ENCODE measurements at places on chromosomes 11 and 22.

DNA sequence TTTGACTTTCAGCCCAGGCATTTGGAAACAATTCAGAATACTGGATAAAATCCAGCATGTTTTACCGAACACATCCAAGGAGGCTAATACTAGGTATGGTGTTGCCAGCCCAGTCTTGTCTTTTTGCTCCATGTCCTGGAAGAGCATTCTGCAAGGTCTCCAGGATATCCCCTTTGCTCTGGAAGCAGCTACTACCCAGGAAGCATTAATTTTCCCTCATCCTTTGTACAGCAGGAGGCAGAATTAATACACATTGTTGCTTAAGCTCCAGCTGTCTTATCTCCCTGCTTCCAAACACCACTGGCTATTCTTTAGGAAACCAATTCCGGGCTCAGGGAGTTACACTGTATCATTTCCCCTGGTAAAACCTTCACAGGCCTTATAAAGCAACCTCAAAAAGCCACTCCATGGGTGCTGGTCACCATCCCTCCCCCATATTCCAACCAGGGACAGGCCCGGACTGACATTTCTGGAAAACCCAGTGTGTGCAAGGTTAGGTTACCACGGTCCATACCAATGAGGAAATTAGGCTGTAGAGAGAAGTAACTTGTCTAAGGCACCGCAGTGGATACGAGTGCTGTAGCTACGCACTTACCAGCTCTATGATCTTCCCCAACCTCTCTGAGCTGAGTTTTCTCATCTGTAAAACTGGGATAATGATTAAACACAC is 1.5 kb upstream of the UBASH3B start:
- no peak for DNase-seq

DNA sequence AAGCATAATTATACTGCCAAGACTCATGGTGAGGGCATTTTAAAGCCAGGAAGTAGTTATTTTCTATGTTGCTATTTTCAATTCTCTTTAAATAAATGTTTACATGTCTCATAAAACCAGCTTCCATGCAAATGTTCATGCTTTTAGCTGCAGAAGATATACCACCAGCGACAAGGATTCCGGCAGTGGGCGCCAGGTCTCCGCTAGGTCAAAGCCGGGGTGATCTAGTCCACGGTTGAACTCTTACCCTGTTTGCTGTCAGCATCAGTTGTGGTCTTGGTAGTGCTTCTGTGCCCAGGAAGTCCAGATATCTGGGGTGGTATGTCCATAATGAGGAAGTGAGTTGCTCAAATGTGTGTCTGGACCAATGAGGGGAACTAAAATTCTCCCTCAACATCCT is 265.7 kb downstream of the BRD1 start:
- no peak for DNase-seq

- DNase-seq, result no peak
Observed at GRCh38 chr11:26017322-26017860, 314.5 kb upstream of the ANO3 start.

GRCh38 chr11:59291228-59291627 is 67.5 kb upstream of the OR5AN1 start:
- no peak for DNase-seq

GRCh38 chr11:128948583-128948982 is 5.9 kb upstream of the TP53AIP1 start:
- peak; percentile 18 for DNase-seq

- no peak for DNase-seq
Observed at GRCh38 chr11:68194675-68195294, 18.3 kb downstream of the KMT5B start.

DNA sequence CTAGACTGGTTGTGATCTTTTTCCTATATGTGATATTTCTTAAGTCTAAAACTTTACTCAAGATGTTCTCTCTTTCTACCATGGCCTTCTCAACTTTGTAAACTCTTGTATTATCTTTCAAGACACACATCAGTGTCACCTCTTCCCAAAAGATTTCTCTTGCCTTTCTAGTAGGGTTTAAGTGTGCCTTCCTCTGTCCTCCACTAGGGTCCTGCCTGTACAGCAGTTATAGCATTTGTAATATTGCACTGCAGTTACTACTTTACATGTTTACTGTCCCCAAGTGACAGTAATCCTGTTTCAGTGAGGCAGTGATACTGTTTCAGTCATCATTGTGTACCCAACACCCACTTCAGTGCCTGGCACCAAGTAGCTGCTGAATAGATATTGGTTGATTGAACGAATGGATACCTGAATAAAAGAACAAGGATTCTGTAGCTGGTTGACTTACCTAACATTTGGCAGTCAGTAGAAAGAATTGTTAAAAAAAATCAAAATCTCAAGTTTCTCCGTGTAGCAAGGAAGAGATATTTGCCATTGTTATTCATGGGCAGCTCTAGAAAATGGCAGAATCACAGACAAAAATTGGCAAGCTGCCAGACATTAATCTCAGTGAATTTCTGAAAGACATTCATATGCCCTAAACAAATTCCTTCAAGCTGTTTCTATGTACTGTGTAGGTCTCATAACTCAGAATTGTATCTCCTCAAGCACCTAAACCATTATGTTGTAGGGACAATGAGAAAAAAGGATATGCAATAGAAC is 79.4 kb downstream of the RBMXL2 start:
- no peak for DNase-seq

DNA sequence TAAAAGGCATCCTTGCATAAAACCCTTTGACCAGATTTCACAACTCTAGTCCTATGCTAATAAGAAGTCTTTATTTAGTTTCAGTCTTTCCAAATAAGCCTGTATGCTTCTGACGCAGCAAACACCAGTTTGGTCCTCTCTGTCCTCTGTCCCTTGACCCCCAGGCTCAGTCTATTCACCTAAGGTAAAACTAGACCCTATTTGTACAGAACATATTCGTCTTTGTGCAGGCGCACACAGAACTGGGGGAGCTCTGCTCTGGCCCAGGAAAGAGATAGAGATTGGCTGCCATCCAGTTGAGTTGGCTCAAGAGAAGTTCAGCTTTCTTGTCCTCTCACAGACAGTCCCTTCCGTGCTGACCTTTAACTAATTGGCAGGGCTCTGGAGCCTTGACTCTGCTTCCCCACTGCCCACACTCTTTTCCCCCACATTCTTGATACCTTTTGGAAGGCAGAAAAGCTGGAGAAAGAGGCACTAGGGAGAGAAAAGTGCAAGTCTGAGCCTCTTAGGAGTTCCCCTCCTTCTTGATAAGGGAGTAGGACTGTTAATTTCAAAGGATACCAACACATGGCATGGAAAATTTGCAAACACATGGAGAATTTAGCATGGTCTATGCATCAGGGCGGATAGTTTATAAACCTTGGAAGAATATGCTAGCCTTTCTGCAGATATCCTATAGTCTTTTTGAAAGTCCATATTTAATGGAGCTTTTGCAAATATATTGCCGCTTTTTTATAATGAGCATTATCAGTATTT is 21.2 kb upstream of the PSMA1 start:
- DNase-seq, result no peak

DNA sequence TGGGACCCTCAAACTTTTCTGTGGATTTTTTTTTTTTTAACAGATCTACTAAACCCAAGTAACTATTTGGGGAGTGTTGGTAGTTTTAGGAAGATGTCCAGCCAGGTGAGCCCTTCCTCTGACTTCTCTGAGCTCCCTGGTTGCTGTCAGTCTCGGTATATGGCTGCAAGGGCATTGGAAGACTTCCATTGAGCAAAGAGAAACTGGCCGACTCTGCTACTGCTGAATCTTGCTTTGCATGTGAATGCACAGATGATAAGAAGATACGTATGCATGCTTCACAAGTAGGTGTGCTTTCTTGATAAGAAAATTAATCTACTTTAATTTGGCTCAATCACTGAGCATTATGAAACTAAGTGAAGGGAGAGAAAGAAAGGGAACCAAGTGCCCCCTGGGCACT is 51.1 kb downstream of the BARX2 start:
- DNase-seq, result no peak

GRCh38 chr22:26967282-26967681 is 309.9 kb downstream of the MIAT start:
- DNase-seq, result no peak

GRCh38 chr11:46361283-46362155 is 14.3 kb downstream of the DGKZ start:
- DNase-seq, result peak; percentile 52

- peak; percentile 53 for DNase-seq
Observed at GRCh38 chr11:112355726-112356125, 95.1 kb upstream of the PLET1 start.

GRCh38 chr22:49447837-49448236 is 379.8 kb downstream of the BRD1 start:
- DNase-seq, result no peak

GRCh38 chr11:114774599-114775361 is 96.5 kb downstream of the NXPE2 start:
- peak; percentile 67 for DNase-seq

DNA sequence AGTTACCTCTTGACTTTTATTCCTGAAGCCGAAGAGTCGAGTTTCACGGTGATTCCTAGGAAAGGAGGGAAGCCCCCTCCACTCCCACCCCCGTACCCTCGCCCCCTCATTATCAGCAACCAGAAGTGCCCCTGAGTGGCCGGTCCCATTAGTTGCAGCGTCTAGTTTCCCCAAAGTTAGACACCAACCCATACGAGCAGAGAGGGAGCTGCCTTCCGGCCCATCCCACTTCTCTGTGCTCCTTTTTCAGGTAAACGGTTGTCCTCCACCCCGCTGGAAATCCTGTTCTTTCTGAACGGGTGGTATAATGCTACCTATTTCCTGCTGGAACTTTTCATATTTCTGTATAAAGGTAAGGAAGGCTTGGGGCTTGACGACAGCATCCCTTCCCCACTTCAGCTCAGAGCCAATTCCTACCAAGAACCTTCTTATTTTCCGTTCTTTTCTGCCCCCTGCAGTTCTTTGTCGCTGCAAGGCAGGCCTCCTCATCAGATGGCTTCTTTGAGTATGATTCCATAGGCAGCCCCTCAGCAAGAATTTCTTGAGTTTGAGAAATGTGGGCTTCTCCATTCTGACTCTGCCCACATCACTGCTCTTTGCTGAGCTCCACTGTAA is 701 bp downstream of the TMEM216 start:
- DNase-seq, result no peak

Data from COR-L47 (cell line).